Mucosa of descending colon (tissue), 3 donors: ENCODE measurements at places on chromosomes 11 and 22.
A peak's percentile ranks its signal among the peaks of the same experiment; 100 is the strongest.

GRCh38 chr11:9525116-9525515 lies 48.4 kb upstream of the WEE1 start:
- no peak for DNase-seq

GRCh38 chr22:38628444-38628843 lies 27.7 kb downstream of the FAM227A start:
- DNase-seq = no peak

GRCh38 chr22:33803371-33804282 lies 116.6 kb downstream of the LARGE1 start:
- no peak for DNase-seq

DNA sequence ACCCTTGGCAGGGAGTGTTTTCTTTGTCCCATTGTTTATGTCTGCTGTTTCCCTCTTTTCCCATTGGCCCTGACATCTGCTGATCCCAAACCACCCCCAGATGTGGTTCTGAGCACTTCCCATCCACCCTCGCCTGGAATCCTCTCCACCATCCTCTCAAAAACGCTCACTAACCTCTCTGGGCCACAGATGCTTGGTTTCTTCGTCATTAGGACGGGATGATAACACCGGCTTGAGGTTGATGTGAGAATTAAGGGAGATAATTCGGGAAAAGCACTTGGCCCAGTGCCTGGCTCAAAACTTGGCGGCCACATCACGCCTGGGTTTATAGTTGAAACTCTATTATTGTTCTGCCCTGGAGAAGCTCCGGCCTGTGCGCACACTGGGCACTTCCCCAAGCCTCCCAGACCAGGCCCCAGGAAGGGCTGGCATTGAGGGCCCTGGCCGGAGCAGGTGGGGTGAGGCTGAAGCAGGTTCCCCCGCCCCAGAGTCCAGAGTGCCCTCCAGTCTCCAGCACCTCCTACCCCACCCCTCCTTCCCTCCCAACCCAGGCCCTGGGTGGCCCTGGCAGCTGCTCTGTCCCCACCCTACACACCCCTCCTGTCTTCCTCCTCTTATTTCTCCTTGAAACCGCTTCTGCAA lies 63.7 kb downstream of the CYTH4 start:
- DNase-seq = no peak

- DNase-seq = no peak
Observed at GRCh38 chr22:35538801-35539321, 1.8 kb upstream of the RASD2 start.

- DNase-seq = no peak
Observed at GRCh38 chr22:37244922-37245722, 1.1 kb upstream of the RAC2 start.

DNA sequence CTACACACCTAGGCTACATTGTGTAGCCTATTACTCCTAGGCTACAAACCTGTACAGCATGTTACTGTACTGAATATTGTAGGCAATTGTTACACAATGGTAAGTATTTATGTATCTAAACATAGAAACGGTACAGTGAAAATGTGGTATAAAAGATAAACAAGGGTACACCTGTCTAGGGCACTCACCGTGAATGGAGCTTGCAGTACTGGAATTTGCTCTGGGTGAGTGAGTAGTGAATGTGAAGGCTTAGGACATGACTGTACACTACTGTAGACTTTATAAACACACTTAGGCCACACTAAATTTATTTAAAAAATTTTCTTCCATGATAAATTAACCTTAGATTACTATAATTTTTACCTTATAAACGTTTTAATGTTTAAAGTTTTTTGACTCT lies 171.7 kb upstream of the NCAM1 start:
- DNase-seq = no peak

- no peak for DNase-seq
Observed at GRCh38 chr22:42967005-42967404, 47.9 kb downstream of the PACSIN2 start.

DNA sequence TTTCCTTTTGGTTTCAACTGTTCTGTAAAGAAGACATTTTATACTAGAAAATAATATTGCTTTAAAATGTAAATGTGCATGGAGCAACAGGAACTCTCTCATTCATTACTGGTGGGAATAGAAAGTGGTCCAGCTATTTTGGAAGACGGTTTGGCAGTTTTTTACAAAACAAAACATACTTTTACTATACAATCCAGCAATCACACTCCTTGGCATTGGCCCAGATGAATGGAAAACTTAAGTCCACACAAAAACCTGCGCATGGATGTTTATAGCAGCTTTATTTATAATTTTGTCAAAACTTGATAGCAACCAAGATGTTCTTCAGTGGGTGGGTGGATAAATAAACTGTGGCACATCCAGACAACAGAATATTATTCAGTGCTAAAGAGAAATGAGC lies 49.9 kb upstream of the SEPTIN5 start:
- DNase-seq = no peak

DNA sequence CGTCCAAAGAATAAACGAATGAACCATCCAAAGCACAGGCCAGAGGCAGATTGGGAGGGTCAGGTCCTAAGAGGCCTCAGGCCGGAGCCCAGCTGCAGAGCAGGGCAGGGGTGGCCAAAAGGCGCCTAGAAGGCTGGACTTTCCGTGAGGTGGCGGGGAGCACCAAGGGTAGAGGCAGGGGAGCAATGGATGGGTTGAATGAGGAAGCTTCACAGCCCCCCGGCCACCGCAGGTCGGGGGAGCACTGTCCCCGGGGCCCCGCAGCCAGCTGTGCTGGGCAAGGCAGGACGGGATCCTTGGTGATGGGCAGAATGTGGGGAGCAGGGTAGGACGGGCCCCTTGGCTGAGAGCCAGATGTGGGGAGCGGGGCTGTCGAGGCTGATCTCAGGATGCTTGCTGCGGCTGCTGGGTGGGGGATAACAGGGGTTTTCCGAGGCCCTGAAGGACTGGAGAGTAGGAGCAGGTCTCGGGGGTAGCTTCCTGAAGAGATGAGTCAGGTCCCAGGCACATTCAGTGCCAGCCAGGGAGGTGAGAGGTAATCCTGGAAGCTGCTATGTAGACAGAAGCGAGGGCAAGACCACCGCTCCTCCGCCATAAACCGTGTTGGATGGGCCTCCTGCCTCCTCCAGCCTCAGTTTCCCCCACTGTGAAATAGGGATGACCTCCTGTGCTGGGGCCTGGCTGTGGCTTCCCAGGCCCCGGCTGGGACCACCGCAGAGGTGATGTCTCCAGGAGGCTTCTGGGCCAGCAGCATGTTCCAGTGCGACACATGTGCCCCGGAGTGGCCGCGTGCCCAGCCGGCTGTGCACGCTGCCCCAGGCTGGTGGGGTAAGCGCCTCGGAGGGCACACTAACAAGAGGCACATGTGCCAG lies 34.6 kb upstream of the KCNQ1OT1 start:
- DNase-seq = peak; percentile 41

DNA sequence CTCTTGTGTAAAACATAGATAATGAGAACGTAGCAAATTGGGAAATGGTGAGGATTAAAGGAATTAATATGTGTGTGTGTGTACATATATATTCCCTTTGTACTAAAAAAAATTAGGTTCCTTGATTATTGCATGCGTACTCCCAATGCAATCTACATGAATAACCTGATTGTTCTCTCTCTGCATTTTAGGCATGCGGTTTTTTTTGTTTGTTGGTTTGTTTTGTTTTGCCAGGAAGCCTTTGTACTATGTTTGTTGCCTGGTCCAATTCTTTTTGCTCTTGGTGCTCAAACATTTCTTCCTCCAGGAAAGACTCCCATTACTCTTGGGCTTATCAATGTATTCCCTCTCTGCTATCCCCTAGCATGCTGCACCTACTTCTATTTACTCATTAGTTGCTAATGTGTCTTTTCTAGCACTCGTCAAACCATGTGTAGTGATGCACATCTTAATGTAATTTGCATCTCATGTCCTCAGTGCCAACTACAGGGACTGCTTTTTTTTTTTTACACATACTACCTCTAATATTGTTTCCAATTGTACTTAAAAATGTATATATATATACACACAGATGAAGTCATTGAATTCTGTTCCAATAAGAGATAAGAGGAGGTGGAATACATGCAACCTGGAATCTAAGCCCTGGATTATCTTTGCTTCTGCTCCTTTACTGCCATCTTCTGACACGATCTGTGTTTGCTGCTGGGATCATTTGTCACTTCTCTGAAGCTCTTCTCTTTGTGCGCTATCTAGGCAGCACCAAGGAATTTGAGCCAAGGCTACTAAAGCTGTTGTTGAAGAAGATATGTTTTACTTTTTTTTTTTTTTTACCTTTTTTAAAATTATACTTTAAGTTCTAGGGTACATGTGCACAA lies 197.2 kb upstream of the ANO3 start:
- peak; percentile 3 for DNase-seq

- DNase-seq = no peak
Observed at GRCh38 chr11:113131036-113131775, 170.0 kb downstream of the NCAM1 start.

DNA sequence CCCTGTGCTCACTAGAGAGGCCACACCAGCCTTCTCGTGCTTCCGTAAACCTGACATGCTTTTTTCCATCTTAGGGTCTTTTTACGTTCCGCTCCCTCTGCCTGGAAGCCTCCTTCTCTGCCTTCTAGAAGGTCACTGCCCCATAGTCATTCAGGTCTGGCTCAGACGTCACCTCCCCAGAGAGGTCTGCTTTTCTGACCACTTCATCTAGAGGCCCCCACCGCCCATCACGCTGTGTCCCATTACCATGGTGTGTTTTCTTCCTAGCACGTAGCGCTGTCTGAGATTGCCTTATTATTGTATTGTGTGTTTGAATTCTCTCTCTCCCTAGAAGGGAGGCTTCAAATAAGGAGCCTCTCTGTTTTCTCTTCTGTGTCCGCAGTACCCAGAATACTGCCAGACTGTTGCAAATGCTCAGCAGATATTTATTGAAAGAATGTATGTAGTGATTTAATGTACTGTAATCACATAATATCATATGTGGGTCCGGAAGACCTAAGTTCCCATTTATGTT lies 10.0 kb downstream of the TAB1 start:
- no peak for DNase-seq

DNA sequence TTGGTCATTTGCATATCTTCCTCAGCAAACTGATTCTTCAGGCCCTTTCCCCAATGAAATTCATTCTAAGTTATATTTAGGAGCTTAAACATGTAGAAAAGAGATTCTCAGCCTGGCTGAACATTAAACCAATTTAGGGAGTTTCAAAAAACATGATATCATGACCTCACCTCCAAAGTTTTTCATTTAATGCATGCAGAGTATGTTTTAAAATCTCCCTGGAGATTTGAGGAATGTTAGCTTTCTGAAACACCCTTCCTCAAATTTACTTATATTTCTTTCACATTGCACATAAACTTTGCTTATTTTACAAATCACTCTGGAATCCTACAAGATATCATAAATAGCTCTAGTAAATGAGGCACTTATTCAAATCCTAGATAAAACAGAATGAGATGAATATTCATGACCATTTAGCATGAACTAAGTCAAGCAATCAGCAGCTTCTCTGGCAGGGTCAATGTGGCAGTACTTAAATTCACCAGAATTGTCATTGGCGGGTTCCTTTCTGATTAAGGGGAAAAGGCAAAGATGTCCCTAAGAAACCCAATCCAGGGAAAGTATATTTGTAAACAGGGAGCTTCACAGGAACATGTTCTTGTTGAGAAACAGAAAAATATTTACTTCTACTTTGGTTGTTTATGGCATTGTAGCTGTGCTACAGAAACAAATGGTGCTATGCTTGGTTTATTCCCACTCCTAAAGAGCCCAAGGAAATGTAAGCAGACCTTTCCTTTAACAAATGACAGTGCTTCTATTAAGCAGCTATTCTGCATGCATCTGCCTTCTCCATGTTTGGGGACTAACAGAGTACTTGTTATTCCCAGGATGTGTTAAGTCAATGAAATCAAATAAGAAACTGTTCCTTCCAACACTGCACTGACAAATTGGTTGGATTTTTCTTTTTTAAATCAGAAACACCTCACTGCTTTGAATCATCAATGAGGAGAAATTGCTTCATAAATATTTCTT lies 162.3 kb downstream of the C11orf87 start:
- DNase-seq = no peak

DNA sequence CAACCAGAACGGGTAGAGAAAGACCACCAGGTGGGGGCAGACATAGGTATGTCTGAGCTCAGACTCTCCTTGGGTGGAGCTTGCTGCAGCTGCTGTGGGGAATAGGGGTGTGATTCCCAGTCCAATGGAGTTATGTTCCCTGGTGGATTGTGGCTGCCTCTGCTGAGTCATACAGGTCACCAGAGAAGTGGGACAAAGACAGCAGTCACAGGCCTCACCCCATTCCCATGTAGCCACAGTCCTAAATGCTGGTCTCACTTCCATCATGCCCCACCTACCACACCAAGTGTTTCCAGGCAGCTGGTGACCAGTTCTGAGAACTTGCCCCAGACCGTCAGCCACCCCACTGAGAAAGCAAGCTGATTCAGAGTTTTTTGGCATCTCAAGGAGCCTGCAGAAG lies 17.5 kb downstream of the OR52E5 start:
- DNase-seq = no peak

- DNase-seq = peak; percentile 40
Observed at GRCh38 chr11:606245-606644, 9.5 kb downstream of the IRF7 start.

DNA sequence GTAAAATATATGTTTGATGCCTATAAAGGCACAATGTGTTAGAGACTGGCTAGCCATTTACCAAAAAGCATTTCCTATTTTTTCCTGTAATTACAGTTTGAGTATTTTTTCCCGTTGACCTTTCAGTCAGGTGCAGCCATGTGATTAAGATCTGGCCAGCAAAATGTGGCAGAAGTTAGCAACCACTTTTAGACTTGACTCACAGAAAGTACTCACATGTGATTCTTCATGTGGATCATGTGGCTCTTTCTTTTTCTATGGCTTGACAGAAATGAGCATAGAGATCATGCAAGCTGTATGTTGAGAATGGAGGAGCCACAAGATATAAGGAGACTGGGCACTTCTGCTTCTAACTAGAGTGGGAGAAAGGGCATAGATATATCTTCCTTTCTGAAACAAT lies 27.3 kb upstream of the RAB38 start:
- no peak for DNase-seq

DNA sequence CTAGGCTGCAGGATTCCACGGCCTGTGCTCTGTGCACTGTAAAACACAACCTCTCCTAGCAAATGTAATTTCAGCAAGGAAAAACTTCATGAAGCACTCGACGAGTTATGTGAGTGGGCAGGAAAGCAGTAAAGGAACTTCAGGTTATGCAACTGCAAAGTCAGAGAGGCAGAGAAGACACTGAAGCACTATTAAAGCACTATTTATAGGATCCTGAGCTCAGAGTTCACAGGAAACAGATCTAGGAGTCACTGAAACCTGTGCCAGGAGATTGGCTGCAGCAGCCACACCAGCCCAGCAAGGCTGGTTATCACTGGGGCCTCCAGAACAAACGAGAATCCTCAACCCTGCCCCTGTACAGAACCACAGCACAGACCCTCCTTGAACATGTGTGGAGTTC lies 2.5 kb downstream of the SMIM35 start:
- no peak for DNase-seq

DNA sequence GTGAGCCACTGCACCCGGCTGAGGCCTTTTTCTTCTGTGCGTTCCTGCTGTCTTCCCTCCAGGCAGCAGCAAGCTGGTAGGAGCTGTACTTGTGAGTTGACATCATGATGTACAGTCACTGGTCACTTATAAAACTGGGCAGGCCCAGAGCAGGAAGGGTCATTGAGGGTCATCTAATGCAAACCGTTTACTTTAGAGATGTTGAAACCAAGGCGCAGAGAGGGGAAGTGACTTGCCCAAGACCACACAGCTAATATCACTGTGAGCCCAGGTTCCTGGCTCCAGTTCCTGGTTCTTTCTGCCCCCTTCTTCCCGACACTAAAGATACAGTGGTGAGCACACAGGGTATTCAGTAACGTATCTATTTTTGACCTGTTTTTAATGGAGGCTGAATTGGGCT lies 27.3 kb downstream of the PTPRJ start:
- DNase-seq = no peak
